ENCODE measurements at places on chromosomes 13 and 19.

DNA sequence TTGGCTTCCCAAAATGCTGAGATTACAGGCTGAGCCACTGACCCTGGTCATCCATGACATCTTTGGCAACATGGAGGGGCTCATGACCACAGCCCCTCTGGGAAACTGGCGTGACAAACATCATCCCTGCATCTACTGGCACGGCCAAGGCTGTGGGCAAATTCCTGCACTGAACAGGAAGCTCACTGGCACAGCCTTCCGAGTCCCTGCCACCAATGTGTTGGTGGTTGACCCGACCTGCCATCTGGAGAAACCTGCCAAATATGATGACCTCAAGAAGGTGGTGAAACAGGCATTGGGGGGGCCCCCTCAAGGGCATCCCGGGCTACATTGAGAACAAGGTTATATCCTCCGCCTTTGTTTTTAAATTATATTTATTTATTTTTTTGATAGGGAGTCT, 8.9 kb upstream of the ACP5 start:
- no peak for DNase-seq

DNA sequence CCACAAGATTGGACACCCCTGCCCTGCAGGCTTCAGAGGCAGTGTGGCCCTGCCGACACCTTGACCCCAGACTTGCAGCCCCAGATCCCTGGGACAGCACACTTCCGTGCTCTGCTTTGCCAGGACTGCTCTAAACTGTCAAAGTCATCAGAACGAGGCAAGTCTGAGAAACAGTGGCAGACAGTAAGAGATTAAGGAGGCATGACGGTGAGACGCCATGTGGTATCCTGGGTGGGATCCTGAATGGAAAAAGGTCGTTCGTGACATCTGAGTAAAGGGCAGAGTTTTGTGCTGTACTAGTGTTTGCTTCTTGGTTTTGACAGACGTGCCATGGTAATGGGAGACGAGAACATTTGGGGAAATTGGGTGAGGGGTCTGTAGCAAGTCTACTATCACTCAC, 13.8 kb downstream of the ZNF579 start:
- DNase-seq, result no peak

DNA sequence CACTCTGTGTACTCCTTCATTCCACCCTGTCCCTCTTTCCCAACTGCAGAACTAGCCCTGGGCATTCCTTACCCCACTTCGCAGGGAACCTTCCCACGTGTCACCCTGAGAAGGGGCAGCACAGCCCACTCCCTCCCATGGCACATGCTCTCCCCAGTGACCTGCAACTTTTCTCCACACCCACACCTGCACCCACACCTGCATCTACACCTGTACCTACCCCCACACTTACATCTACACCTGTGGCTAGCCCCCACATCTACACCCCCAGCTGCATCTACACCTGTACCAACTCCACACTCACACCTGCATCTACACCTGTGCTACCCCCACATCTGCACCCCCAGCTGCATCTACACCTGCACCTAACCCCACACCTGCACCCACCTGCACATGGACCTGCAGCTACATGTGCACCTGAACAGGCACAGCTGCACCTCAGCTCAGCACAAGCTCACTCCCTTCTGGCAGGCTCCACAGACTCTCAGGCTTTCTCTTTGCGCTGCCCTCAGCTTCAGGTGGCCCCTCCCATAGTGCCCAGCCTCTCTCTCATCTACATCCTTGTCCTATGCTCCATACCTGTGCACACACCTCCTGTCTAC, 234.1 kb downstream of the TUBA3C start:
- DNase-seq, result no peak

GRCh38 chr19:40502647-40503319, 36.0 kb downstream of the SPTBN4 start:
- DNase-seq, result no peak

GRCh38 chr19:35991731-35992450, 3.1 kb upstream of the SDHAF1 start:
- no peak for DNase-seq

GRCh38 chr19:32178956-32179355, 166.5 kb upstream of the ZNF507 start:
- no peak for DNase-seq

DNA sequence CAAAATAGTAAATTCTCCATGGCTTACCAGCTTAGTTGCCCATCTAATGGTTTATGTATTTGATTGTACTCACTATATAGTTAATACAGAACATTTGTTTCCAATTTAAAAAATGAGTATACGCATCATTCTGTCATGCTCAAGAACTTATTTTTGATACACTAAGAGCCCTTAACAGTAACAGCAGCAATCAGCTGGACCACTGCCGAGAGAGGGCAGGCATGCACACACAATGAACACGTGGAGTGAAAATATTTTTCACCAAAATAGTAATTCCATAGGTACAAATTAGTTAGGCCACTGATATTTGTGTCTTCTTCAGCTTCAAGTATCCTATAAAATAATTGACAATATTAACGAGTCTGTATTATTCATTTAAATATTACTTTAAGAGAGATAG, 109.9 kb downstream of the KLF12 start:
- no peak for DNase-seq

GRCh38 chr19:49805822-49806619, 7.1 kb downstream of the FUZ start:
- DNase-seq, result no peak

DNA sequence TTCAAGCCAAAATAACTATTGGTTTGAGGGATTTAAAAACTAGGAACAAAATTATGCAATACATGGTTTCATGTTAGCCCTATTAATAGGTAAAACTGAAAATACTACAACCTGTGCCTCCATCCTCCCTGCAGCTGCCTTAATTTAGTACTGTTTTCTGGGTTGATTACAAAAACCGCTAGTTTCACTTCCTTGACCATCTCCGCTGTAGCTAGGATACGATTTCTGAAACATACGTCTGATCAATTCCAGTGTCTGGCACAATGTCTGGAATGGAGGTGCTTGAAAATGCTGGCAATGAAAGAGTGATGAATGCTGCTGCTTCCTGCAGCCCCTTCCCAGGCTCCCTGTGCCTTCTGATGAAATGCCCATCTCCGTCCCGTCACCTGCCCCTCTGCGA, 273.5 kb downstream of the SHISA2 start:
- no peak for DNase-seq

DNA sequence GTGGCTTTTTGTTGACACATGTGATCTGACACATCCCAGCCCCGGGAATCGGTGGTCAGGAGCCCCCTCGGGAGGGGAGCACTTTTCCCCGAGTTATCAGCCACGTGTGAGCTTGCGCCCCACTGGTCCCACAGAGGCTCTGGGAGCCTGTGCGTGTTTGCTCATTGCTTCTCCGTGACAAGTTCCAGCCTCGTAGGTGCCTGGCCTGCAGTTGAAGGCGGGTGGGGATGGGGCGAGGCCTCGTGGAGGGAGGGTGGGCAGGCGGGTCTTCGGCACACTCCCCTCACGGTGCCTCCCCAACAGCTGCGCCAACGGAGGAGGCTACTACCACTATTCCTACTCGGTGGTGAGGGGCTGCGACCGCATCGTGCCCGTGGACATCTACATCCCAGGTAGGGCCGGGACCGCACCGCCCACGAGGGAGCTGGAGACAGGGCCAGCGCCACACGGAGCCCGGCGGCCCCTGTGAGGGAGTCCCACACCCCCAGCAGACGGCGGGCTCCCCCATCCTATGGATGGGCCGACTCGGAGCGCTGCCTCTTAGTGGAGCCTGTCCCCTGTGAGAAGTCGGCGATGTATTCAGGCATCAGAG, 8.3 kb downstream of the GAMT start:
- no peak for DNase-seq

DNA sequence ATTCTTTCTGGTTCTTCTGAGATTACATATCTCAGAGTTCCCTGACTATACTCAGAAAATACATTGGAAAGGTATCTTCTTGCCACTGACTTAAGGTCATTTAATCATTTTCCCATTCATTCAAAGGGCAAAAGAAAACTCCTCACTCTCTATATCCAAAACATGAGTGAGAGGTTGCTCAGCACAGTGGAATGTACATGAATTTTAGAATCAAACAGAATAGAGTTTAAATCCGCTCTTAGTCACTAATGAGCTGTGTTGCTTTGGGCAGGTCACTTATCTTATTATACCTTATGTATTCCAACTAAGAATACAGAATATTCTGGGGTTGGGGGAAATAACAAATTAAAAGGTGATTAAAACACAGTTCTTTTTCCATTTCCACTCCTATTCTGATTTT, 452.6 kb upstream of the KLF12 start:
- no peak for DNase-seq

DNA sequence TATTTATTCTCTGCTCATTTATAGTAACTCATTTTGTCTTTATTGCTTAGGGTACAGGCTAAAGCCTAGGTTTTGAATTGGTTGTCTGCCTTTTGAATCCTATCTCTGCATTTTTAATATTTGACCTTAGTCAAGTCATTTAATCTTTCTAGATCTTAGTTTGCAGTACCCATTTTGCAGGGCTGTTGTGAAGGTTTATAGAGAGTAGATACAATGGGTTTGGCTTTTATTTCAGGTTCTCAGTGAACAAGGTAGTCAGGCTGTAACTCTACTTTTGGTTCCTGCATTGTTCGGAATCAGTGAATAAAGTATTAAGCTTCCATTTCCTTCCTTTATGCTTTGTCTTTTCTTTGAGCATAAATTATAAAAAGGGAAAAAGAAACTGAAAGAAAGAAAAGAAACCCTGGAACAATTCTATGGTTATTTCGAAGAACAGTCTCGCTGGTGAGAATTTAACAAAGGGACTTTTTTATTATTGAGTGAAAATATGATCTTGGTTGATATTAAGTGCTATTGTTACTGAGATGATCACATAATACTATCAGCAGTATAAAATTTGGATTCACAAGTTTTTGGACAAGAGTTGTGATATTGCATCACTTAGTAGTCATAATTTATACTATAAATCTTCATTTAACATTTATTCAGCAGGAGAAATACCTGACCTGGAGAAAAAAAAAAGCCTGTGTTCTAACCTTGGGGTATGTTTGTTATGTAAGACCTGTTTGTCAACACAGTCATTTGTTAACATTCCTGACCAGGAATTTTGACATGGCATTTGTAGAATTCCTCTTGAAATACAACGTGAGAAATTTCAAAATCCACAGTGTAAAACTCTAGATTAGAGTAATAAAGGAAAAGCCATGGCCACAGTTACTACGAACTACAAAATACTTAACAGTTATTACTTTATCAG, 91.3 kb downstream of the ZMYM2 start:
- DNase-seq, result no peak

DNA sequence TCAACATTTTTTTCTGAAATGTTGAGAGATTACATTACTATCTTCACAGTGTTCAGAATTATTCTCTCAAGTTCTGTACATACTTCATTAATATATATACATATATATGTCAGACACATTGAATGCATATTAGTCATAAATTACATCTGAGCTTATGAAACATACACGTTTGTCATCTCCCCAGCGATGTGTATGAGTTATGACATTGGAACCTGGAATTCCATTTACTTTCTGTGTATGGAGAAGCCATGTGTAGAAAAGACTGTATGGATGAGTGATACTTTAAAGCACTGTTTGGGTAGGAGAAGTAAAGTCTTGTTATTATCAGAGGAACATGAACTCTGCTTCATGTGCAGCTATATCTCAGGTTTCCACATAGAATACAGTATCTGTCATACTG, 167.2 kb downstream of the FGF14 start:
- DNase-seq, result no peak

GRCh38 chr13:24406524-24406923, 97.1 kb downstream of the C1QTNF9 start:
- no peak for DNase-seq

GRCh38 chr13:81779876-81780275, 1439.0 kb upstream of the SPRY2 start:
- no peak for DNase-seq

GRCh38 chr19:32691952-32692726, 518 bp downstream of the NUDT19 start:
- DNase-seq, result no peak

DNA sequence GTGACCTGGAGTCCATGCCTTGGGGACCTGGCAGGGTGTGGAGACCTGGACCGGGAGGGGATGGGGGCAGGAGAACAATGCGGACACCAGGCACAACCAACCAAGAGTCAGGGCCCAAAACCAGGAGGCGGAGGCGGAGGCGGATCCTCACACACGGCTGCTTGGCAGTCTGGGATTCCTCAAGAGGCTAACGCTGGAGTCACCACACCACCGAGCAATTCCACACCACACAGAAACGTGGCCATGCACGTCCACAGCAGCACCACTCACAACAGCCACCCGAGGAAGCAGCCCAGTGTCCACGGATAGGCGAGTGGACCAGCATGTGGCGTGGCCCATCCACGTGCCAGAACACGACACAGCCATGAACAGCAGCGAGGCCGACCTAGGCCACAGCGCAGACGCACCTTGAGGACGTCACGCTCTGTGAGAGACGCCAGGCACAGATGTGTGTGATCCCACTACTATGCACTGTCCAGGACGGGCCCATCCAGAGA, 17.7 kb downstream of the SBNO2 start:
- DNase-seq, result no peak

DNA sequence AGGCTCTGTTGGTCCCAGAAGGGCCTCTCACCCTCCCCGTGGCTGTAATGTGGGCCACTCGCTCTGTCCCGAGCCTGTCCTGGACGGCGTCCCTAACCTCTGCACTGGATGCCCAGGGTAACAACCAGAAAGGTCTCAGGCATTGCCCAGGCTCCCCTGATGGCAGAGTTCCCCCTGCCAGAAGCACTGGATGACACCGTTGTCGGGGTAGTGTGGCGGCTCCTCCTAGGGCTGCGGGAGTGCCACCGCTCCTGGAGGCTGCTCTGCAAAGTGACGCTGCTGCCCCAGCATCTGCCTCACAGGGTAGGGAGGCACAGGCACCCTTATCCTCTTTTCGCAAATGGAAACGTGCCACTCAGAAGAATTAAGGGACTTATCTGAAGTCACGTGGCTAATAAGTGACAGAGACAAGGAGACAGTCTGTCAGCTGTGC, 32.0 kb downstream of the MPHOSPH8 start:
- DNase-seq, result no peak
